RWPE1 (cell line): ENCODE measurements at places on chromosomes 5 and 9.

DNA sequence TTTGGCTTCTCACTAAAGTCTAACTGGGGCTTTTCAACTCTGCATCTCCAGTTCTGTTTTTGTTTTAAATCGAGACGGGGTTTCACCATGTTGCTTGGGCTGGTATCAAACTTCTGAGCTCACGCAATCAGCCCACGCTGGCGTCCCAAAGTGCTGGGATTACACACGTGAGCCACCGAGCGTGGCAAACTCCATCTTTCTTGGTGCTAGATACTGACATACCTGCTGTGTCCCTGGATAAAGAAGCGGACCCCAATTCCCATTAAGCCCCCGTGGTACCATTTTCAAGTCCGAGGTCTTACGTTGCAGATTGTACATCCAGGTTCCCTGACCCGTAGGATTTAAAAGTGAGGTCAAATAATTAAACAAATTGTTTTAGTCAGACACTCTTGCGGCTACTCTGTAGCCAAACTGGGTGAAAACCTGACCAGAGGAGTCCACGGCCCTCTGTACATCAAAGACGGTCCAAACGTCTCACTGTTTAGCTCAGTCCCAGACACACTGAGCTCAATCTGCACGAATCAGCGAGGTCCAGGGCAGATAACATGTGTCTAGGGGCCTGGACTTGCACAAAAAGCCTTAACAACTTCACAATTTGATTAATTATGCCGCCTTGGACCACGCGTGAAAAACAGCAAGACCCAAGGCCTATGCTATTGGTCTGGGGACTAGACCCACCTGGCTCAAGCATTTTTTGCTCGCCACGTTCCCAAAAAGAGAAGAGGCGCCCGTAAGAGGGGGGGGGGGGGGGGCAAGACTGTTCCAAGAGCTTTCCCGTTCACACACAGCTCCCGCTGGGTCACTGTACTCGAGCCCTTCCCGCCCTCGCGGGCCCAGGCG, 727 bp upstream of the DNAJA1 start:
- DNase-seq = peak; percentile 67

DNA sequence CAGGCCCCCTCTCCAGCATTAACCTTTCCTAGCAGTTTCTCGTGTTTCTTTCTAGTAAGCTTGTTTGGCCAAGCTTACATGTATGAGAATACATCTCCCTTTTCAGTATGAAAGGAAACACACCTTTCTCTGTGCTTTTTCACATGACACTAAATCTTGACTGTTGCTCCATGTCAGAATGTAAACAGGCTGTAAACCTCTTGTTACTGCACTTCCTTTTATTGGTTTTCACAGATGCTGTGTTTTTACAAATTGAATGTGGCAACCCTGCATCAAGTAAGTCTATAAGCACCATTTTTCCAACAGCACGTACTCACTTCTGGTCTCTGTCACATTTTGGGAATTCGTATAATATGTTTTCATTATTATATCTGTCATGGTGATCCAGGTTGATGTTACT, 2.2 kb upstream of the CANX start:
- DNase-seq = no peak

- no peak for DNase-seq
Measured at GRCh38 chr9:91884696-91885687, 65.0 kb downstream of the ROR2 start.

- peak; percentile 65 for DNase-seq
Measured at GRCh38 chr9:70120834-70121510, 77.3 kb downstream of the MAMDC2 start.

GRCh38 chr5:75364571-75365280, 27.7 kb downstream of the HMGCR start:
- DNase-seq = no peak

DNA sequence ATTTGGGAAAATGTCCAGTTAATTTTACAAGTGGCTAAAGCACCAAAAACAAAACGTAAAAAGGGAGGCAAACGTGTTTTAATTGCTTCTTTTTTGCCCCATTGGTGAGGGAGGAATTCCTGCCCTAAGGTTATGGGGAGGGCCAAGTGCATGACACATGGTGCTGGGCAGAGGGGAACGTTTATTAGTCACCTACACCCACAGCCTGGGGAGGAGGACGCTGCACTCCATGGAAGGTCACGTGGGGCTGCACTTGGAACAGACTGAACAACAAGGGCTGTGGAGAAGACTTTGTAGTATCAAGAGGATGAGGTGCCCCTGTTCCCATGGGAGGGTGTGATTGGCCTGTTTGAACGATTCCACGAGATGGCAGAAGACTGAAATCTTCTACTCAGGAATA, 13.7 kb upstream of the ADAMTS16 start:
- peak; percentile 85 for DNase-seq

- no peak for DNase-seq
Measured at GRCh38 chr9:120557205-120557604, 22.8 kb downstream of the CDK5RAP2 start.

DNA sequence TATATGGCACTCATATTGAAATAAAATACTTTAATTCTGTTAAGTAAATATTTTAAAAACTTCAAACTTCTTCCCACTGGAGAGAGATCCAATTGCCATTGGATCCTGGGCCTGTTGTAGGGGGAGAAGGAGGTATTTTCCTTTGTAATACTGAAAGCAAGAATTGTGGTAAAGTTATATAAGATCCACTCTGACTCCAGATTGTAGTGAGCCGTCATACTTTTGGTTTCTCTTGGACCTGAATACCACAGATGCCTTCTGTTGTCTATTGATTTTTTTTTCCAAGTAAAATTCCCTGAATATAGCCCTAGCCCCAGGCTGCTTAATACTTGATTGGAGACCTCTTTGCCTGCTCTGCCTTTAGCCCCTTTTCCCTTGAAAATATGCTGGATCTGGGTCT, 86.9 kb downstream of the ATG10 start:
- no peak for DNase-seq

- no peak for DNase-seq
Measured at GRCh38 chr9:16214677-16215352, 655.7 kb downstream of the BNC2 start.

DNA sequence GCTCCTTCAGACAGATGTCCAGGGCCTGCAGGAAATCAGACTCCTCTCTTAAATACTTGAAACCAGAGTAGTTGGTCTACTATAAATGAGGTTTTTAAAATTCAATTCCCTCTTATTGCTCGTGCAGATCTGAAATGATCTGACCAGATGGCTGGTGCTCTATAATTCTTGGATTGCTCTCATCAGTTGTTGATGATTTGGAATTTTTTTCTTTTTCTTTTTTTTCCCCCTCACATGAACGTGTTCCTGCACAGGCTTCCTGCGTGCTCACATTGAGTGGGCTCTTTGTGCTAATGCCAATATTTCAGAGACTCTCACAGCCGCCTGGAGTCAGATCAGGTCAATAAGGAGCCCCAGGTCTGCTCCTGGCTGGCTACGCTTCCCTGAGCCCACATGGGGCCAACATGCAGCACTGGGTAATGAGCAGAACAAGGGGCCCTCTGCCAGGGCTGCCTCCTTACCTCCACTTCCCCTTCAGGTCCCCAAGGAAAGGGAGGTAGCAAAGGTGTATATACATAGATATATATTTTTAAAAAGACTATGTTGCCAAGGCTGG, 82.0 kb downstream of the SIL1 start:
- DNase-seq = no peak

- no peak for DNase-seq
Measured at GRCh38 chr9:2955575-2955974, 111.7 kb upstream of the PUM3 start.

GRCh38 chr9:72579880-72580550, 58.6 kb downstream of the TMC1 start:
- no peak for DNase-seq

DNA sequence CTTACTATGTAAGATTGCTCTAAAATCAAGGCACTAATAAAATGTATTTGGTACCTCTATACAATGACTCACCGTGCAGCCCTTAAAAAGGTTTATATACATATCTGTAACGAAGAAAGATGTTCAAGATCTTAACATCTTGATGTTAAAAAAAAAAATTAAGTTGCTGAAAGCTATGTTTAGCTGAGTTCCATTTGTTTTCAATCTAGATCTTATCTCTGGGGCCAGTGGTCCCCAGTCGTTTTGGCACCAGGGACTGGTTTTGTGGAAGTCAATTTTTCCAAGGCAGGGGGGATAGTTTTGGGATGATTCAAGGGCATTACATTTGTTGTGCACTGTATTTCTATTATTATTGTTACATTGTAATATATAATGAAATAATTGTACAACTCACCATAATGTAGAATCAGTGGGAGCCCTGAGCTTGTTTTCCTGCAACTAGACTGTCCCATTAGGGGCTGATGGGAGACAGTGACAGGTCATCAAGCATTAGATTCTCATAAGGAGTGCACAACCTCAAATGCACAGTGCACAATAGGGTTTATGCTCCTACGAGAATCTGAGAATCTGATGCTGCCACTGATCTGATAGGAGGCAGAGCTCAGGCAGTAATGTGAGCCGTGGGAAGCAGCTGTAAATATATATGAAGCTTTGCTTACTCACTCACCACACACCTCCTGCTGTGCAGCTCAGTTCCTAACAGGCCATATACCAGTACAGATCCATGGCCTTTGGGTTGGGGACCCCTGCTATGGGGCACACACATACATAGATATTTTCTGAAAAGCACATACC, 27.6 kb upstream of the TSLP start:
- DNase-seq = no peak

DNA sequence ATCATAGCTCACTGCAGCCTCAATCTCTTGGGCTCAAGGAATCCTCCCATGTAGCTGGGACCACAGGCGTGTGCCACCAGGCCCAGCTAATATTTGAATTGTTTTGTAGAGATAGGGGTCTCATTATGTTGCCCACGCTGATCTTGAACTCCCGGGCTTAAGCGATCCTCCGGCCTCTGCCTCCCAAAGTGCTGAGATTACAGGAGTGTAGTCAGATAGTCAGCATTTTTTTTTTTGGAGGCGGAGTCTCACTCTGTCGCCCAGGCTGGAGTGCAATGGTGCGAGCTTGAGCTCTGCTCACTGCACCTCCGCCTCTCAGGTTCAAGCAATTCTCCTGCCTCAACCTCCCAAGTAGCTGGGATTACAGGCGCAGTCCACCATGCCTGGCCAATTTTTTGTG, 1.6 kb upstream of the SAR1B start:
- DNase-seq = no peak

- DNase-seq = no peak
Measured at GRCh38 chr9:126203313-126203712, 123.3 kb upstream of the MVB12B start.

- peak; percentile 38 for DNase-seq
Measured at GRCh38 chr5:116068028-116068632, 16.7 kb upstream of the COMMD10 start.

DNA sequence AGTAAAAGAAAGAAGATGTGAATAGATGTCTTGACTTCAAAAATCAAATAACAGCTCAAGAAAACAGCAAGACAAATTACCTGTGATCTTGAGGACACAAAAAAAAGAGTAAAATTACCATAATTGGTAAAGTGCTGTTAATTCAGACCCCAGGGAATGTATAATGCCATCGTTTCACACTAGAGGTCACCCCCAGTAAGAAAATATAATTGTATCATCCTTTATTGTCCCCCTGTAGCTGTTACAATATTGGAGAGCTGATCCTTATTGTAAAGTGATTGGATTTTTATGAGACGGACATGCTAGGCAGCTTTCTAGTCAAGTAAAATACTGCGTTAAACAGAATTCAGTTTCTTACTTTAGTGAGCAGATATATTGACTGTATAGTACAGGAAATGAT, 377.0 kb downstream of the TLE1 start:
- DNase-seq = peak; percentile 49

DNA sequence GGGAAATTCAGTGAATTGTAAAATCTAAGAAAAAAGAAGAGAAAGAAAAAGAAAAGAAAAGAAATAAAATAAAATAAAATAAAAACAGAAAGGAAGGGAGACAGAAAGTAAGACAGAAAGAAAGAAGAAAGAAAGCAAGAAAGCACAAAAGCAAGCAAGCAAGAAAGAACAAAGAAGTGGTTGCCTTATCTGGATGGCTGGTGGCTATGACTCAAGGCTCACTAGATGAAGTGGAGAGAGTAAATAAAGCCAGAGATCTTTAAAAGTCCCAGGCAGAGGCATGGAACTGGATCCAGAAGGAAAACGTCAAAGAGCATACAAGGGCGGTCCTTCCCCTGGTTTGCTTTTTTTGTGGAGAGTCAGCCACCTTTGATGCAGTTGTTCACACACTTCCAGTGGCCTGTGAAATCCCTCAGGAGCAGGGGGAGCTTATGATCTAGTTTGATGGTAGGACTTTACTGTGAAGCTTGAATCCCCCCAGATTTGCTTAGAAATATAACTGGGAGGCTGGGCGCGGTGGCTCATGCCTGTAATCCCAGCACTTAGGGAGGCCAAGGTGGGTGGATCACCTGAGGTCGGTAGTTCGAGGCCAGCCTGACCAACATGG, 176.7 kb upstream of the HMHB1 start:
- no peak for DNase-seq

DNA sequence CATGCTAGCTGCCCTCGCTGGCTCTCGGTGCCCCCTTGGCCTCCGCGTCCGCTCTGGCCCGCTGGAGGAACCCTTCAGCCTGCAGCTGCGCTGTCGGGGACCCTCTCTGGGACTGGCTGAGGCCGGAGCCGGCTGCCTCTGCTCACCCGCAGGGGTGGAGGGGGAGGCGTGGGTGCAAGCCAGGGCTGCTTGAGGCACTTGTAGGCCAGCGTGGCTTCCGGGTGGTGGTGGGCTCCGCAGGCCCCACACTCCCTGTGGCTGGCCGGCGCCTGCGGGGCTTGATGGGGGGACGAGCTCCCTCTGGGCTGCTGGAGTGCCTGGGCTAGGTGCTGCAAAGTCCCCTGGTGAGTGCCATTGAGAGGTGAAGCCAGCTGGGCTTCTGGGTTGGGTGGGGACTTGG, 429.6 kb downstream of the LRRC70 start:
- DNase-seq = no peak

- DNase-seq = no peak
Measured at GRCh38 chr5:98917433-98917832, 11.4 kb downstream of the CHD1 start.

DNA sequence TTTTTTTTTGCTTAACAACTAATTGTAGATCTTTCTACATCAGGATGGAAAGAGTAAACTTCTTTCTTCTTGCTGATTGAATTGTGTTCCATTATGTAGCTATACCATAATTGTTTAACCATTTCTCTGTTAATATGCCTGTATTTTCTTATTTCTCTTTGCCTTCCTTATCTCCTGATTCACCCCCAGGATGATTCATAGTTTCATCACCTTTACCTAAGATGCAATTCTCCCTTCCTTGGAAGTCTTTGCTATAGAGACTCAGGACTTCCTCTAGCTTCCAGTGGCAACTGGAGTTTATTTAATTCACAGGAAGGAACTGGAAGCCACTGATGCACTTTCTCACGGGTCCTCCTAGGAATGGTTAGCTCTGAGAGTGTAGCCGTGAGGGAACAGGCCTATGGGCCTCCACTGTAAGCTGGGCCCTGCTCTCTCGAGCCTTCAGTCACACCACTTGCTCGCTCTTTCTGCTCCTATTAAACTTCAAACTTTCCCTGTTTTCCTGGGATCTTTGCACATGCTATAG, 83.1 kb downstream of the FGF1 start:
- peak; percentile 78 for DNase-seq

- no peak for DNase-seq
Measured at GRCh38 chr5:138872841-138873465, 2.2 kb downstream of the LRRTM2 start.

GRCh38 chr5:54663866-54664265, 146.3 kb downstream of the SNX18 start:
- DNase-seq = peak; percentile 61
